ENCODE measurements at places on chromosomes 11 and 22.
A peak's percentile ranks its signal among the peaks of the same experiment; 100 is the strongest.

- DNase-seq: peak; percentile 50
These were observed 61.9 kb downstream of the MTNR1B start for GRCh38 chr11:93031386-93031785.

DNA sequence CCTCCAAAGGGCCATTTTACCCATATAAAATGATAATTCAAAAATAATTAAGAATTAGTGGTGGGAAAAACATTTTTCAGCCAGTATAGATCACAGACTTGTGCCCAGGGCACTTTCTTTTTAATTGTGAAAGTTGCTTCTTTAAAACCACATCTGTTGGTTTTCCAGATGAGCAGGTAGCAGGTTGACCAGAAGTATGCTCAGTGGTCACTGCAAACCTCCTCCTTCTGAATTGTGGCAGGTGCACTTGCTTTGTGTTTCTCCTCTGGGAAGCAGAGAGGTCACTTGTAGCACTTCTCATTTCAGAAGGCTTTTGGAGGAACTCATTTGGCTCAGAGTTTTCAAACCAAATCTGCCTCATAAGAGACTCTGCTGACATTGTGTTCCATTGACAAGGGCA, 24.6 kb upstream of the CWF19L2 start:
- DNase-seq: no peak

GRCh38 chr11:66920978-66921784, 37.0 kb downstream of the PC start:
- DNase-seq: no peak

- DNase-seq: peak; percentile 79
These were observed 27.8 kb upstream of the ELFN2 start for GRCh38 chr22:37454857-37455686.

Data from EH (cell line).